ENCODE measurements at places on chromosomes 7 and 10.

DNA sequence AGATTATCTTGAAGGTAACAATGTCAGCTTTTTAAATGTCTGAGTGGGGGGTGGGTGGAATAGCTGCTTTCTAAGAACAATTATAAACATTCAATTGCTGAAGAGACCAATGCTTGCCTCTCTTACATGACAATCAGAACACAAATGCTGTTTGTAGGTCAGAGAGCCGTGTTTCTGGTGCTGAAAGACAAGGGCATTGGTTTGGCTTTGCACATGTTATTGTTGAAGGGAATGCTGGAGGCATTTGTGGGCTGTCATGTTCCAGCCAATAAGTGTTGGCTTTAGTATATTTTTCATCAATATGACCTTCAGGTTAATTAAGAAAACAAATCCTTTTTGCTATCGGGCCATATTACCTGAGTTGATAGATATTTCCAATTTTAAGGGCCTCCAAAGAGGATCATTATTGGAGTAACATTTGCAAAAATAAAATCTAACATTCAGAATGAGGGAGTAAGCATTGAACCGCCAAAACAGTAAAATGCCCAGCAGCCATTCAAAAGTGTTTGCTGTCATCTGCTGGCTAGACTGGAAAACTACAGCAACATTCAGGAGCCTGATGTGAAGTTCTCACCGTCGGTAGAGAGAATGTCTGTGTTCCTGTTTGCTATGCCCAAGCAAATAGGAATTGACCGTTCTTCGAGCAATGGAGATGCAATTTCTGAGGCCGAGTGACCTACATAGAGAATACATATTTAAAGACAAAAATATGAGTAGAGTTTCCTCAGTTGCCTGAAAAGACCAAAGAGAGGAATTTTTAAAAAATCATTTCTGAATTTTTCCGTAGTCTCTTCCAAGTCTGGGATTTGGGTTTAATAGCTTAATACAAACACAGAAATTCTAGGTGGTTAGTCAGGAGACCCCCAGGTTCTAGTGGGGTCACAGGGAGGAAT lies 118.9 kb downstream of the APBB1IP start:
- DNase-seq: peak; percentile 50

DNA sequence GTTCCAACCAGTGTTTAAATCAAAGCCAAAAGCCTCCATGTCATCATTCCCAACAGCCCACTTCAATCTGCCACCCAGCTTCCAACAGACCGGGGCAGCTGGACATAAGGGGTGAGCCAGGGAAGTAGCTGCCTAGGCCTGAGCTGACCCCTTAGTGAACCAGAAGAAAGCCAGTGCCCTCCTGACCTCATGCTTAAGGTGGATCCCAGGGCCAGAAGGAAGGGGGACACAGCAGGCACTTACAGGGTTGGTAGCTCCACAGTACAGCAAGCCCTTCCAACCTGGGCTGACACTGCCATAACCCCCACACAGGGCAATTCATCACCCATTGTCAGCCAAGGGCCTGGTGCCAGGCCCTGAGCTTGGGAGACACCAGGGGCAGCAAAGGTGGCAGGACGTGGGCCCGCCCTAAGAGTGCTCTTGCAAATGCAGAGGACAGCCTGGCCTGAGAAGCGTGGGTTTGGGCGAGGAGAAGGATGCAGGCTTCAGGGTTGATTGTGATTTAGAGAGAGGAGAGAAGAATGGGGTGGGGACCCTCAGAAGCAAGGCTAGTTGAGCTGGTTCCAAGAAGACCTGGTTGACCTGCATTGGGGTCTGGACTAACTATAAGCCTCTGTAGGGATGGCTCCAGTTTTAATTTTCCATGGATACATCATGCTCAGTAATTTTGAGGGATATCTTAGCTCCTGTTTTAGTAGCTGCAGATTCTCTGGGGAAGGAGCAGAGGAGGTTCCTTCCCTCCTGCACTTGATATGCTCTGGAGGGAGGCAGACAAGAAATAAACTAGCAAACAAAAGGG lies 3.1 kb upstream of the CYP26A1 start:
- DNase-seq: no peak

GRCh38 chr7:106480616-106481031 lies 180.3 kb downstream of the CCDC71L start:
- DNase-seq: peak; percentile 16

- DNase-seq: peak; percentile 5
Observed at GRCh38 chr7:108347616-108348015, 108.6 kb downstream of the NRCAM start.

GRCh38 chr10:124122211-124122610 lies 28.8 kb upstream of the CHST15 start:
- DNase-seq: no peak

- DNase-seq: no peak
Observed at GRCh38 chr7:26880852-26881251, 16.5 kb upstream of the SKAP2 start.

DNA sequence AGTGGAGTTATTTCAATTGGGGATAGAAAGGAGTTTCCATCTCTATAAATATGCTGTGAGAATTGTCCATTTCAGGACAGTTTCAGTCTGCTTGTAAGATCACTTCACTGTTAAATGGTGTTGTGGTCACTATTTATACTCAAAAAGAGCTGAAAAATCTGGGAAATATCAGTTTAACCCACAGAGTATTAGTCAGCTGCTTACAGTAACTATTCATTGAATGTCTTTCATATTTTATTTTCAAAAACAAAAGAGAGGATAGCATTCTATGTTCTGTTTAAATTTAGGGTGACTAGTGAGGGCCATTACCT lies 85.4 kb upstream of the PLXDC2 start:
- DNase-seq: no peak

GRCh38 chr10:18684416-18684815 lies 25.2 kb downstream of the ARL5B start:
- DNase-seq: no peak

- DNase-seq: no peak
Observed at GRCh38 chr7:28893888-28894287, 64.2 kb downstream of the TRIL start.

GRCh38 chr10:16856567-16856966 lies 39.3 kb upstream of the RSU1 start:
- DNase-seq: no peak

DNA sequence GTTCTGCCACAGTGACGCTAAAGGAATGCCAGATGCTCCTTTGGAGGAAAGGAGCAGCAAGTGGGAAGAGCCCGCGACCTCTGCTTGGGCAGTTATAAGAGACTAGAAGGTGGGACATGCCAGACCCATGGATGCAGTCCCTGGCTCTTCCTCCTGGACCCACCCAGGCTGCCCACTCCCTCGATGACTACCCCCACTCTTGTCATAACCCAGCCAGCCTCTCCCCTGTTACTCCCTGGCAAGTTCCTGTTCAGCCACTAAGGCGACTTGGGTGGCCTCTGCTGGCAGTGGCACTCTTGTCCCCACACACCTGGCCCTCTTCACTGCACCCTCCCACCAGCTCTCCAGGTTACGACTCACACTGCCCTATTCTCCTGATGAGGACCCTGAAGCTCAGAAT lies 33.5 kb downstream of the COL13A1 start:
- no peak for DNase-seq

- peak; percentile 36 for DNase-seq
Observed at GRCh38 chr10:25725917-25726716, 207.9 kb upstream of the MYO3A start.

- DNase-seq: peak; percentile 18
Observed at GRCh38 chr10:15155978-15156656, 12.4 kb downstream of the NMT2 start.

- no peak for DNase-seq
Observed at GRCh38 chr10:71963351-71964097, 671 bp upstream of the CHST3 start.

GRCh38 chr7:17274551-17275245 lies 23.8 kb upstream of the AHR start:
- DNase-seq: no peak

DNA sequence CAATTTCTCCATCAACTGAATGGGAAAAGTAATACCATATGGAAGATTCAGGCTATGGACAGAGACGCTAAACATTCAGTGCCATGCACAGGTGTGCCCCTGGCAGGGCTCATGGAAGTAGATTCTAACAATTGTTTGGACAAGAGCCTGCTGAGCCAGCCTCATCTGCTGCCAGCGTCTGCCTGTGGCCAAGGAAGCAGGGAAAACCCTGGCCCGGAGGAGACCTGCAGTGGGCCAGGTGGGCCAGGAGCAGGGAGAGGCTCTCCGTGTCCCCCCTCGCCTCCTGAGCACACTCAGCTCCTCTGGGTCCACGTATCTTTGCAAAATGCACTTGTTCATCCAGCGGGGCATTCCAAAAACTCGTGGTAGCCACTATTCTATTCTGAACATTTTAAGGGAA lies 130.1 kb downstream of the TCERG1L start:
- DNase-seq: no peak

DNA sequence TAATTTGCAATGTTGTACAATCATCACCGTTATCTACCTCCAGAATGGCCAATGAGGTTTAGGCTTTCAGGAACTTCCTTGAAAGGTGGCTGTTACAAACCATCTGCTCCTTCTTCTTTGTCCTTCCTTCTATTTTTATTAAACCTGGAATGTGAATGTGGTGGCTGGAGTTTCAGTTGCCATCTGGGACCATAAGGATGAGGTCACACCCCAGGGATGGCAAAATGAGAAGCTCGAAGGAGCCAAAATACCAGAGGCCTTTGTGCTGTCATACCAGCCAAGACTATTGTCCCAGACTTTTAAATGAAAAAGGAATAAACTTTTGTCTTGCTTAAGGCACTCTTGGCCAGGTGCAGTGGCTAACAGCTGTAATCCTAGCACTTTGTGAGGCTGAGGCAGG lies 30.9 kb upstream of the LMTK2 start:
- no peak for DNase-seq

- DNase-seq: no peak
Observed at GRCh38 chr10:98097616-98098015, 36.8 kb upstream of the R3HCC1L start.

GRCh38 chr7:46026741-46027140 lies 105.7 kb upstream of the IGFBP3 start:
- DNase-seq: no peak

GRCh38 chr10:31209478-31209877 lies 109.5 kb upstream of the ZEB1 start:
- no peak for DNase-seq

GRCh38 chr7:96169439-96169838 lies 152.5 kb downstream of the SLC25A13 start:
- no peak for DNase-seq

DNA sequence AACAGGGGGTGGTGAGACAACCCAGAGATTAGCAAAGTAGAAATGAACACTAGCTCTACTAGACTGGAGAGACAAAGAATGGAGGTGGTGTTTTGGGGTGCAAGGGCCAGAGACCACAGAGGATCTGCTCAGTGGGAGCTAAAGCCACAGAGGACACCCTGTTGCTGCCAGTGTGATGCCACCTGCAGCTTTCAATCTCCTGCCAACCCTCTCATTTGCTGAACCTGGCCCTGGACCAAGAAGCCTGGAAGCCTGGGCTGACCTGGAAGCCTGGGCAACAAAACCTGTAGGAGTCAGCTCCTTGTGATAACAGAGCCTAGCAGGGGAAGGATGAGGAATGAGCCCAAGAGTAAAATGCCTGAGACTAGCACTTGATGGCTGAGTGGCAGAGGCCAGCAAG lies 81.1 kb upstream of the ADO start:
- DNase-seq: no peak

- no peak for DNase-seq
Observed at GRCh38 chr7:50860174-50860573, 77.5 kb upstream of the GRB10 start.

DNA sequence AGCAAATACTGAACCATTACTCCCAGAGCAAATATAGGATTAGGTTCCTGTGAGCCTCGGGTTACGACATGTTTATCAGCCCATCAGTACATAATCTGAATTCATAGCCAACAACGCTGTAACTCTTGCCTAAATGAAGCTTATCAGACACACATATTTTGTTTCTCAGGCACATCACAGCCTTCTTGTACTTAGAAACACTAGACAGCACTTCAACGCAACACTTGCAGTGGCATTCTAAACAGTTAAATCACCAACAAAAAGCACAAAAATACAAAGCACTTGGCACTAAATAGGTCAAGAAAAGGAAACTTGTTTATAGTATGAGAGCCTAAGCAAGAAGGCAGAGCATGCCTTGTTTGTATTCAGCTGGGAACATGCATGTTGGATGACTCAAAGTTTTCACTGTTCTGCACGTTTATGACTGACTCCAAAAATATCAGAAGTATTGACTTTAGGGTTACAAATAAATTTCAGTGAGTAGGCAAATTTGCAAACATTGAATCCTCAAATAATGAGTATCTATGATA lies 75.0 kb downstream of the VPS50 start:
- peak; percentile 28 for DNase-seq

DNA sequence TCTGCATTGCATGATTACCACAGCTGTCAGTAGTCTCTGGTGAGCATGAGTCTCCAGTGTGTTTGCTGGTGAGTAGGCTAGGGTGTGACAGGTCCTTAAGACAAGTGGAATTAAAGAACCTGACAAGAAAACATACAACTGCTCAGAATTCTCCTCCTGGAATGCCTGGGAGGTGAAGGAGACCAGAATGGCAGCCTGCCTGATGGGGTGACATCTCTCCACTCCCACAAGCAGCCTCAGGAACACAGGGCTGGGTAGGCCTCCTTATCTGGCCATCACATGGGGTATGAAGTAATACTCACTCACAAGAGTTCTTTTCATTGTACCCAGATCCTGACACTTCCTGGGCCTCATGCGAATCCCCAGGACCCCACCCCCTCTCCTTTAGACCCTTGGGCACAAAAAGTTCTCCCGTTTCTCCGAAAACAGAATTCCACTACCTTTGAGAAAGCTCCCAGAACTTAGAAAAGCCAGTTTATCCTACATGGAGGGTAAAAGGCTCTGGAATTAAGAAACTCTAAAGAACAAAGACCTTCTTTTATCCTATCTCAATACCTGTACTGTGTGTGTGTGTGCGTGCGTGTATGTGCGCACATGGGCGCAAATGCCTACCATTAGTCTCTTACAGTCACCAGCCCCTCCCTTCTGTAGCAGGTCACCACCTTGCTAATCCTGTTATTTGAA lies 33.4 kb upstream of the C1GALT1 start:
- DNase-seq: peak; percentile 80

GRCh38 chr7:45568536-45569289 lies 5.5 kb upstream of the ADCY1 start:
- DNase-seq: no peak

DNA sequence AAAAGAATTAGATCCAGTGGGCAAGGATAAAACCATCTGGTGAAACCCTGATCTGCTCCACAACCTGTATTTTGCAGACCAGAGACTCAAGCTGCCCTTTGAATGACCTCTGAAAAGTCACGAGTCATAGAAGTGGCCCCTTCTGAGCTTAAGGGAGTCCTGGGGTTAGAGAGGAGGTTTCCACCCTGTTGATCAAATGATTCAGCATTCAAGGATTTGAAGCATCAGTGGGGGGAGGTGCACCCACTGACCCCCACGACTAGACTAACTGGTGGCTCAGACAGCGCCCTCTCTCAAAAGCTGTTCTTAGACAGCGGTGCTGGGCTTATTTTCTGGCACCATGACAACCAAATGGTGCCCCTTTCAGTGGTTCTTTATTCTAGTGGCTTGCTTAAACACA lies 44.3 kb downstream of the PLCE1 start:
- DNase-seq: no peak
